ENCODE measurements at places on chromosomes 11 and 22.

DNA sequence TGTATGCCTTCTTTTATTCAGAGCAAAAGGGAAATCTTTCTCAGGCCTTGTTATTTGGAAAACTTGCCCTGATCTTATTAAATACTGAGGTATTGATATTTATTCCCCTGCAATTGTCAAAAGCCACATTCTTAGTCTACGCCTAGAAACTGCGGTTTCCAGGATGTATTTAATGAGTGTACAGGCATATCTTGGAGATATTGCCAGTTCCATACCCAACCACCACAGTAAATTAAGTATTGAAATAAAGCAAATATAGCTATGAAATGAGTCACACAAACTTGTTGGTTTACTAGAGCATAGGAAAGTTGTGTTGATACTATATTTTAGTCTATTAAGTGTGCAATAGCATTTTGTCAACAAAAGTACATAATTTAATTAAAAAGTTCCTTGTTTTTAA lies 152.7 kb upstream of the CCDC179 start:
- no peak for DNase-seq

DNA sequence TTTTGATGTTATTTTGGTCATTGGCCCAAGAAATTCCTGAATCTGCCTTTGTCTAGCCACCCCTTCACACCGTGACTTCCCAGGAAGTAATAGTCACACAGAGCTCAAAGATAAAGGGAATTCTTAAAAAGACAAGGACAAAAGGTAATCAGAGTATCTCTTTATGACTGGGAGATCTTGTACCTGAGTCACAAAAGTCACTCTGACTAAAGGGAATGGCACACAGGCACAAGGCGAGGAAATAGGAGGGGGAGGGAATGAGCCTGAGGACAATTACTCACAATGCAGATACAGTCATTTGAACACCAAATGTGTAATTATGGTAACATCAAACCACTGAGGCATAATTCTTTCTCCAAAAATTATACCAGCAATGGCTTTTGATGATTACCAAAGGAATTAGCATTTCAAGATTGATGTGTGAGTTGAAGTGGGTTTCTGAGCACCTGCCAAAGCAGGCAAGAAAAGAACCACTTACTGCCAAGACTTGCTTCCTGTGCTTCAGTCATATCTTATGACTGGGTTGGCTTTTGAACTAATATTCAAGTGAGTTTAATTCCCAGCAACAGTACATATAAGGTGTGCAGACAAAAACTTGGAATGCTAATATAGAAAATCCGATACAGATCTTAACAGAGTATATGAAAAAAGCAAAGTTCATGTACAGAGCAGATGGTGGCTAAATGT lies 856.4 kb downstream of the LRRC4C start:
- no peak for DNase-seq

DNA sequence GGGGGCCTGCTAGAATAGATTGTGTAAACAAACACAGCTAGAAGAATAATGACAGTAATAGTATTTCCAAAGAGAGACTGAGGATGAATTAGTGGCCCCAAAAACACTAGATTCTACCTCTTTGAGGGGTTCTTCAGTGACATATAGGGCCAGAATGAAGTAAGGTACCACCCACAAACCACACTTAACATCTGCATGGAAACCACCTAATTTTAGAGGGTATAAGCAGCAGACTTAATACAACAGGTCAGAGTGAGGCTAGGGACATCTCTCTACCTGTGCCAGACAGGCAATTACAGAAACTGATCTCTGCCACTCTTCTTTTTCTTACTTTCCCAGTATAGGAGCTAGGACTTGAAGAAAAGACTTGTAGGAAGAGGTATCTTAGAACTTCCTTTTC lies 20.1 kb downstream of the ELP4 start:
- DNase-seq, result no peak

GRCh38 chr11:8713760-8714454 lies 31.3 kb downstream of the RPL27A start:
- no peak for DNase-seq

GRCh38 chr11:10375280-10375971 lies 70.6 kb downstream of the ADM start:
- no peak for DNase-seq

DNA sequence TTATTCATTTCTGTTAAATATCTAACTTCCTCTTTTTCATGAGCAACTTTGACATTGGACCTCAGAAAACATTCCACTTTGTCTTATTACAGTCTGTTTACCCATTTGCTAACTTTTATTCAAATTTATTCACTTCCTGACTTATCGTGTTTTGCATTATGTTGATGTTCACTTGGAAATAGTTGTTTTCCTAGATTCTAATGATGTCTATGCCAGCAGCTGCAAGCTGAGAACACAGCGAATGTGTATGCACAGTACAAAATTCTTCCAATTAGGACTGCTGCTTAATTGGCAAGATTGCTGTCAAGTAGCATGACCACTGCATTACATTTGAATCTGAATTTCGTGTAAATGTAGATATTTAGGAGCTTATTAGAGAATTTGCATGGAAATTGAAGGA lies 61.5 kb upstream of the GRIA4 start:
- no peak for DNase-seq

- no peak for DNase-seq
These were observed 7.8 kb downstream of the GGA1 start for GRCh38 chr22:37616201-37617083.

- DNase-seq, result no peak
These were observed 55.0 kb upstream of the PHOX2A start for GRCh38 chr11:72298931-72299330.

GRCh38 chr11:69588270-69588669 lies 52.7 kb upstream of the CCND1 start:
- no peak for DNase-seq

DNA sequence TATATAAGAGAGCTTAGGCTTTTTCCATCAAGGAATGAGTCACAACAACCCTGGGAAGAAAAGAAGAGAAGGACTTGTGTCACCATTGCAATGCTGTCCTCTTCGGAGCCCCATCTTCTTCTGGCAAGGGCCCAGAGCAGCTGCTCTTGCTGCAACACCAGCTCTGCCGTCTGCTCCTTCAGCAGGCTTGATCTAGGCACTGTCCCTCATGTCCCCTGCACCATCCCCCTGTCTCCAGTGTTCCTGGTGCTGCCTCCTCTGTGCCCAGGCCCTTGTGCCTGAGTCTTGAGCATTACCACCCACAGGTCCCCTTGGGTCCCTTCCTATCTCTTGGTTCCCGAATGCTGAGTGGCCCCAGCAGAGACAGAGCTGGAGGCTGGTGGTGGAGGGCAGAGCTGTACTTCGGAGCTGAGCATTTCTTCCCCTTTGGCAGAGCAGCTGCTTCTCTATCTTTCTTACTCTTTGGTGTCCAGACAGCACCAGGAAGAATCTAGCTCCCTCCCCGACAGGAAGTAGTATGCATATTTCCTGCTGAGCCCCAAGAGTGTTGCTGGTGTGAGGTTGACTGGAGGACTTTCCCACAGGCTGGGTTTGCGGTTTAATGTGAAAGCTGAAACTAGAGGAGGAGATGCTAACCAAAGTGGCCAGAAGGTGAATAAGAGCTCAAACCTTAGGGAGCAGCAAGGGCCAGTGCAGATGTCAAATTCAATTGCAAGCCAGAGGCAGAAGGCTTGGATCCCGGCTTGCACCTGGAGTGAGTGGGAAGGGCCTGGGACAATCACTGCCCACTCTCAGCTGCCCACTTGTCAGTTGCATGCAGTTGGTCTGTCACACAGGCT lies 27.8 kb downstream of the WEE1 start:
- no peak for DNase-seq

DNA sequence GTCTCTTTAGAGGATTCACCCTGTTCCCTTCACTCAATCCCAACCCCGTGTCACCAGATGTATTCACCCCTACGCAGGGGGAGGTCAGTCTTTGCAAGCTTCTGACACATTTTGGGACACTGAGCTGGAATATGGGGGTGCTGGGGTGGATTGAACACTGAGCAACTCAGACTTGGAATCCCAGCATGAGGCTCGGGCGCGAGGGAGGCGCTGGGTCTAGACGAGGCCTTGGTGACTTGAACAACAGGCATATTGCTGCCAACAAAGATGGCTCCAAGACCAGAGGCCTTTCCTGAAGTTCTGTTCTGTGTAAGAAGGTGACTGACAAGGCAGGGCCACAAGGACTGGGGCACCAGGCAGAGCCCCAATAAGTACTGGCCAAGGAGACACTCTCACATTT lies 3.0 kb upstream of the SCGB2A1 start:
- no peak for DNase-seq

DNA sequence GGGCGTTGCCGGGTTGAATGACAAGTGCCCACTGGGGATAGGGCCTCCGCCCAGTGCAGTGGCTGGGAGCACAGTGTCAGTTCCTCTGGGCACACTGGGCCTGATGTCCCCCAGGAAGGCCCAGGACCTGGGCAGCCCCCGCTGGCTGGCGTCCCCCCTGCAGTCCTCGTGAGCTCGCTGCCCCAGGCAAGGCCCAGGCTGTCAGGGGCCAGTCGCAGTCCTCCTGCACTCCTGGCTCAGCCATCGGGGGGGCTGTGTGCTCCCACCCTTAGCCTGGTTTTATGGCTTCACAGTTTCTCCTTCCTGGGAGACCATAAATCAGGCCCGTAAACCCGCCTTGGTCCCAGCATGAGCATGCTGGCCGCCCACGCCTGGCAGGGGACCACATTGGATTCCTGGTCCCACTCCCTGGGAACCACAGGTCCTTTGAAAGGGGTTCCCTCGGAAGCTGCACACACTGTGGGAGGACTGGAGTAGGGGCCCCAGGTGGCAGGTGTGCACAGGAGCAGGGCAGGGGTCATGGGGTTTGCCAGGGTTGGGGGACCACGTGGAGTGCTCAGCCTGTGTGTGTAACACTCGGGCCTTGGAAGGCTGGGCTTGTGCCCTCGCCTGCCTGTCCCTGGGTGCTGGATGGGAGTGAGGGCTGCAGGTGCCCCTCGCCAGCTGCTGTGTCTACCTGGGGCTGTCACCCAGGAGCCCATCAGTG lies 113.6 kb downstream of the KCNQ1OT1 start:
- peak; percentile 4 for DNase-seq

GRCh38 chr22:30564045-30564760 lies 10.3 kb downstream of the GAL3ST1 start:
- DNase-seq, result no peak

GRCh38 chr11:92762121-92762540 lies 207.3 kb upstream of the MTNR1B start:
- DNase-seq, result no peak

DNA sequence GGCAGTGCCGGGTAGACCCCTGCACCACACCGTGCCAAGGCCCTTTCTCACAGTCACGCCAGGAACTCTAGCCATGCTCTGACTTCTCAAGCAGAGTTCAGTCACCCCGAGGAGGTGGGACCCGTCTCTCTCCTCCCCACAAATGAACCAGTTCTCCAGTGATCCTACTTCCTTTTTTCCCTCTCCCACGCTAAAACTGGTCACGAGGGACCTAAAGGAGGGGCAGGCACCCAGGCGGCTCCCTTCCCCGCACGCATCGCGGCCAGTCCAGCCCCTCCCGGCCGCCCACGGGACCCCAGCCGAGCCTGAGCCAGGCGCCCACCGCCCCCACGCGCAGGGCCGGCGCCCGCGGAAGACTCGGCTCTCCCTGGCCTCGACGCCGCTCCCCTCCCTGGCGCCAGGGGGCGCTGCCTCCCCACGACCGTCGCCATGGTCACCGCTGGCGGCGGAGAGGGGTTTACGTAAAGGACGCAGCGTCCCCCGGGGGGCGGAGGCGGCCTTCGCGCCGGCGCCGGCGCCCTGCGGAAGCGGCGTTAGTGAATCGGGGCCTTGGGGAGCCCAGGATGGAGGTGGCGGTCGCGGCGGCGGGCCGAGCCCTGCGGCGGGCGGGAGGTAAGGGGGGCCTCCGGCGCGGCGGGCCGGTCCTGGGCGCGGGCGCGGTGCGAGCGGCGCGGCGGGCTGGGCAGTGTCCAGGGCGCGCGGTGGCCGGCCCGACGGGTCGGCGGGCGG lies at the start of gene DAGLA:
TSS of gene DAGLA (plus strand) at position 499 of the 729 bp plus-strand sequence. CDS start 39,765 bp downstream, outside the sequence.
- peak; percentile 60 for DNase-seq

GRCh38 chr22:36577019-36577418 lies 48.1 kb upstream of the EIF3D start:
- DNase-seq, result no peak

DNA sequence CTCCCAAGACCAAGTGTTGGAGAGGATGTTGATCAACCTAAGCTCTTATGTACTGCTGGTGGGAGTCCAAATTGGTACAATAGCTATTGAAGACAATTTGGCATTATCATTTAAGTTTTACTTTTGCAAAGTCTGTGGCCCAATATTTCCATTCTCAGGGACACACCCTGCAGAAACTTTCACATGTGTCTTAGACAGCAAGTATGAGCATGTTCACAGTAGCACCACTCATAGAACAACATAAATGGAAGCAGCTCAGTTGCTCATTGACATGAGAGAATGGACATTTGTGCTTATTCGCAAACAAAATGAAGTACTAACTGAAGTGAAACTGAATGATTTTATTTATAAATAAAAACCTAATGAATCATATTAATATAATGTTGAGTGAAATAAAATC lies 135.5 kb downstream of the NOX4 start:
- DNase-seq, result no peak

- no peak for DNase-seq
These were observed 28.8 kb downstream of the FAT3 start for GRCh38 chr11:92253421-92253820.

DNA sequence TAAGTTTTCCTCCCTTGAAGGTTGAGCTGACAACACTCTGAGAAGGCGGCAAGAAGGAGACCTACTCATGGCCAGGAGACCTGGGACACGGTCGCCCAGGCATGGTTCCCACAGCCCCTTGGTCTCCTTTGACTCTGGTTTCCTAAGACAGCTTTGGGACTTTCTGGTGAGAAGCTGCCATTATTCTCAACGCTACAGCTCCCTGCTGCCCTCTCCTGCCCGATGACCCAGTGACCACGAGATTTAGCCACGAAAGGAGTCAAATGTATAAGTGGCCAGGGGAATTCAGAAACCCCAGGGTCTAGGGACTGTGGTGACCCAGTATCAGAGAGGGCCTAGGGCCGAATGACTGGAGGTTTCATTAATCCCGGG lies 699 bp upstream of the SDF2L1 start:
- DNase-seq, result no peak

DNA sequence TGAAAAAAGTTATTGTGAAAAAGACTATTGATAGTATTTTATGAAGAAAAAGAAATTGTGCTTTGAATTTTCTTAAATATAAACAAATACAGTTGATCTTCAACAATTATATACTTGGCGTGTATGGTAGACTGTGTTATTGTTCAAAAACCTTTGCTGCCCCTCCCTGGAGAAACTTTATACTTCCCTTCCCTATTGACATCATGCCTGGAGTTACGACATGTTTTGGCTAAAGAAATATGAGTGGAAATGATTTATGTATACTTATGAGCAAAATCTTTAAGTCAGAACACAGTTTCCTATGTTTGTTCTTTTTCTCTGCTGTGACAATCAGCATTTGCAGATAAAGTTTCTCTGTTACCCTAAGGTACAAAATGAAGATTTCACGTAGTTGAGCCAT lies 243.8 kb downstream of the TMEM135 start:
- DNase-seq, result no peak

DNA sequence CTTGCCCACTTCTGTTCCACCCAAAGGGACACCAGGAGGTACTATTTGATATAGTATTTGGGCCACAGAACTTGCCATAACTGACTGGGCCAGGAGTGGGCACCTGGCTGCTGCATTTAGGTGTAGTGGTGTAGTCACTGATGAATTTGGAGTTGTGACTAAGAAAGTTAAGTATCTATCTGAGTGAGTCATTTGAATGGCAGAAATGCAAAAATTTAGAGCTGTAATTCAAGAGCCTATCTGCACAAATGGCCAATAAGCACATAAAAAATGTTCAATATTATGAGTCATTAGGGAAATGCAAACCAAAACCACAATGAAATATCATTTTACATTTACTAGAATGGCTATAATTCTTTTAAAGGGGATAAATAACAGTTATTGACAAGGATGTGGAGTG lies 14.7 kb downstream of the GLYATL2 start:
- DNase-seq, result no peak

- no peak for DNase-seq
These were observed 3.9 kb downstream of the TEAD1 start for GRCh38 chr11:12678092-12678491.

Measured in prostate gland (tissue), 2 donors.